Muscle of leg (tissue), 16 donors: ENCODE measurements at places on chromosomes 5 and 9.
A peak's percentile ranks its signal among the peaks of the same experiment; 100 is the strongest.

DNA sequence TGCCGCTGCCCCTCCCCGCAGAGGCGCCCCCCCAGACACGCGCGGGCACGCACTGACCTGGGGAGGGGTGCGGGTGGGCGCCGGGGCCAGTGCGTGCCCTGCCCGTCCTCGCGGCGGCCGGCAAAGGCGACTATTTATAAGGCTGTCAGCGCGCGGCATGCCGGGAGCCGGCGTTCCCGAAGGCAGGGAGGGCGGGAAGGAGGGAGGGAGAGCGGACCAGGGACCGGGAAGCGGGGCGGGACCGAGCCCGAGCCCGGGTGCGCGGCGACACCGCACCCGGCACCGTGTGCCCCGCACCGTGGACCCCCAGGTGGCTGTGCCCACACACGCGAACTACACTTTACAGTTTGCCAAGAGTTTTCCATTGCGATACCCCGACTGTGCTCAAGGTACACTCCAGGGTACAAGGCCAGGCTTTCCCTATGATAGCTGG, at the start of gene AK1:
AK1 (minus strand) TSS at position 110 of the 433 bp plus-strand sequence. CDS start 3,058 bp downstream, outside the sequence.
- peak within 1 kb of the TSS; percentile 59 for H3K4me3 ChIP-seq
- H3K4me1 ChIP-seq: peaks cover 60% of the 10 kb centered on the region
- H3K27ac ChIP-seq: peak within 1 kb of the TSS; percentile 92
- no peaks in the 10 kb centered on the region for H3K27me3 ChIP-seq
- H3K36me3 ChIP-seq: peaks cover 14% of the 10 kb centered on the region
- DNase-seq: peak; percentile 84

- peak overlapping the region; percentile 66 for H3K4me3 ChIP-seq
- H3K27me3 ChIP-seq: peaks cover 39% of the 10 kb centered on the region
- peaks cover 15% of the 10 kb centered on the region for H3K36me3 ChIP-seq
- peaks cover 67% of the 10 kb centered on the region for H3K4me1 ChIP-seq
- peak overlapping the region; percentile 47 for H3K27ac ChIP-seq
Observed at GRCh38 chr5:139392678-139393496, 2.0 kb downstream of the PROB1 start.

DNA sequence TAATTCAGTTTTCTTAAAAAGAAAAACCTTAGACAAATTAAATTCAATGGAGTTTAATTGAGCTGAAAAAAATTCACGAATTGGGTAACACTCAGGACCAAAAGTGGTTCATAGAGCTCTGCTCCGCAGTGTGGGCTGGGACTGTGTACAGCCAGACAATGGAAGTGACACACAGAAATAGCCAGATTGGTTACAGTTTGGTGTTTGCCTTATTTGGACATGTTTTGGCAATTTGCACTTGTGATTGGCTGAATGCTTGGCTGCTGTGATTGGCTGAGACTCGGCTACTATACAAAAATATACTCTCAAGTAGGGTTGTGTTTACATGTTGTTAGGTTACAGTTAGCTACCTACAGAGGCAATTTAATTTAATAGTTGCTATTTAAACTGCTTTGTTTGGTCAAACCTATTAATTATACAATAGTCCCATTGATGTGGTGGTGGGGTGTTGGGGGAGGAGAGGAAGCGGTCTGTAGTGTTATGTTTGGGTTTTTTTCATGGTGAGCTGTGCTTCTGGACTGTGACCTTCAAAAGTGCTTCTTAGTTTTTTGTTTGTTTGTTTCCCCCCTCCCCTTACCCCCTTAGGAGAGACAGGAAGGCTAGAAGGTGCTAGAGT, 95.2 kb downstream of the CNTLN start:
- no peaks in the 10 kb centered on the region for H3K36me3 ChIP-seq
- H3K4me1 ChIP-seq: no peaks in the 10 kb centered on the region
- no peak overlapping the region for H3K4me3 ChIP-seq

DNA sequence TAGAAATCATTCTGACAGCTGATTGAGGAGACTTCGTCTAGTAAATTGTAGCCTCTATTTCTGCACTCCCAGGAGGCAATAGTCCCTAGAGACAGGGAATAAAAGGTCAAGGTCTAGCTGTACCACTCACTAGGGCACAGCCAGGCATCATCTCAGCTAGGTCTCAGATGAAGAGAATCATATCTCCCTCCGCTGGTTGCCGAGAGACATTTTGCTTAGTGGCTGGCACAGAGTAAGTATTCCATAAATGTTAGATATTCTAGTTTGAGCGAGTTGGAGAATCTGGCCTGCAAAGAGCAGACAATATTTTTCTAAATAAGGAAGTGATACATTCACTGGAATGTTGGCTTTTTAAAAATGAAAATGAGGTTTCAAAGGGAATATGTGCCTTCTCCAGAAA, 180.4 kb upstream of the ACTBL2 start:
- H3K4me3 ChIP-seq: no peak overlapping the region
- DNase-seq: no peak
- H3K36me3 ChIP-seq: no peaks in the 10 kb centered on the region
- no peaks in the 10 kb centered on the region for H3K27me3 ChIP-seq
- no peaks in the 10 kb centered on the region for H3K4me1 ChIP-seq

- H3K36me3 ChIP-seq: peaks cover 15% of the 10 kb centered on the region
- H3K4me1 ChIP-seq: peaks cover 12% of the 10 kb centered on the region
- H3K27ac ChIP-seq: no peak overlapping the region
- no peak for DNase-seq
- H3K4me3 ChIP-seq: no peak overlapping the region
Observed at GRCh38 chr5:157137691-157138090, 5.0 kb downstream of the MED7 start.
